ENCODE measurements at places on chromosomes 6 and 20.

- DNase-seq = no peak
Measured at GRCh38 chr20:12592756-12593155, 416.0 kb upstream of the SPTLC3 start.

GRCh38 chr20:24912397-24913075 is 36.5 kb upstream of the CST7 start:
- DNase-seq = no peak

- no peak for DNase-seq
Measured at GRCh38 chr6:83708970-83709747, at the start of gene SNAP91. TSS of gene SNAP91 (minus strand) at chr6:83709101. CDS start at chr6:83707927, 1,174 bp downstream.

DNA sequence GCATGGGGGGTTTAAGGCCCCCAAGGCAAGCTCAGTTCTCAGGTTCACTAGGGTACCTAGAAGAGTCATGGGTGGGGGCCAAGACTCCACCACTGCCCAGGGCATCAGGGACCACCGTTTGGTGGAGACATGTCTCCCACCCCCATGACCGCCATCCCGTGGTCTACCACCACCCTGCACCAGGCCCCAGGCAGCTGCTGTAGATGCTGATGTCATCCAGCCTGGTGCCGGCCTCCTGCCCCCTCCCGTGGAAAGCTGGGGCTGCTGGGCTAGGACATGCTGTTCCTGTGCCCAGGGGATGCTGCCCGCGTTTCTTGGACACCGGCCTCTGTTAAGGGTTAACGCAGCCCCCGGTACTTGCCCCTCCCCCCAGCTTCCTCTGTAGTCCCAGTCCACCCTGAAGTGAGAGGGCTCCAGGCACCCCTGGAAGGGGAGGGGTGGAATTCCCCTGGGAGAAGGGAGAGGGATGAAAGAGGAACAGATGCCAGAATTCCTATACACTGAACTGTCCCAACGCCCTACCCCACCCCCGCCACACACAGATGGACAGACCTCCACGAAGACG is 587 bp downstream of the IP6K3 start:
- no peak for DNase-seq

DNA sequence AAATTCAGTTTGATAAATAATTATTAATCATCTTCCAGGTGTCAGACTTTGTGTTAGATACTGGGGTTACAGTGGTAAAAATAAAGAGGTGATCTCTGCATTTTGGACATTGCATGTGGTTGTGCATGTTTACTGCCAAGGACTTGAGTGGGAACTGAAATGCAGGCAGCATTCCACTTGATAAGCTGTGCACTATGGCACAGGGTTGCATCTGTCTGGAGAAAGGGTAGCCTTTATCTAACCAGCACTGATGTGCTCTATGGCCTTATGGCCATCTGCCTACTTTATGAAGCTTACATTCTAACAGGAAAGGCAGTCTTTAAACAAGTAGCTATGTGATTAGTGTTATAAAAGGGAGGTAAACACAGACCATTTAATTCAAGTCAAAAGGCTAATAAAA is 53.0 kb upstream of the MLIP start:
- no peak for DNase-seq

GRCh38 chr20:40848526-40848925 is 159.5 kb upstream of the MAFB start:
- no peak for DNase-seq

GRCh38 chr6:149054559-149055194 is 262.8 kb upstream of the TAB2 start:
- no peak for DNase-seq

DNA sequence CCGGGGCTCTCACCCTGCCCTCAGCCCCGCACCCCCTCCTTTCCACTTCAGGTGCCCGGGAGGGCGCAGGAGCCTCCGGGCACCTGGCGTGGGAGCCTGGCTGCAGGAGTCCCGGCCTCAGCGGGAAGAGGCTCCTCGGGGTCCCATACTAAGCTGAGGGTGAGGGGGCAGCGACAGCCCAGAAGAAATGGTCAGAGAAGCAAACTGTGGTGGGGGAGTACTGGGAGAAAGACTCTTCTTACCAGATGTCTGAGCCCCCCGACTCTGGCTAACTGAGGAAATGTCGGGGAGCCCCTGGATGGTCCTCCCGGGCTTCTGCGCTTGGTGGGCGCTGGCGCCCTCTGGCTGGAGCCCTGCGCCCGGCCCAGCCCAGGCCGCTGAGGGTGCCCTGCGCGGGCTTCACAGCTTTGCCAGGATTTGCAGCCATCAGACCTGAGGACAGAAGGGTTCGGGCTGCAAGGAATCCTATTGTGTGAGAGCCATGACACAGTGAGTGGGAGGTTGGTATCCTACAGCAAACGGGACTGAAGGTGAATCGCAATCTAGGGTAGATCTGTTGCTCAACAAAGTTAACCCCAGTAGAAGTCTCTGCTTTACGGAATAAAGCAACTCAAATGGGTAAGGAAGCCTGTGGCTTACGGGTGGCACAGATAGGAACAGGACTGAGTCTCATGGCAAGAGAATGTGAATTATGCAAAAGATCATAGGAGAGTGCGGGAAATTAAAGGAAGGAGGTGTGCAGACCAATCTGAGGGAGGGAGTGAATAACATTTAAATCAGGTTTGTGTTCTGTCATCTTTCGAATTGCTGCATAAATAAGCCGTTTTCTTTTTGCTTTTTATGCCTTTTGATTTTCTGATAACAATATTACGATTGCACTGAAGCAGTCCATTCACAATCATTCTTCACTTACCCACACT is 639 bp upstream of the RCAN2 start:
- no peak for DNase-seq

GRCh38 chr6:129685662-129686031 is 24.3 kb downstream of the ARHGAP18 start:
- DNase-seq = no peak
